ENCODE measurements at places on chromosomes 16 and 17.

- DNase-seq: no peak
These were observed 28.3 kb downstream of the XPO6 start for GRCh38 chr16:28183484-28183883.

DNA sequence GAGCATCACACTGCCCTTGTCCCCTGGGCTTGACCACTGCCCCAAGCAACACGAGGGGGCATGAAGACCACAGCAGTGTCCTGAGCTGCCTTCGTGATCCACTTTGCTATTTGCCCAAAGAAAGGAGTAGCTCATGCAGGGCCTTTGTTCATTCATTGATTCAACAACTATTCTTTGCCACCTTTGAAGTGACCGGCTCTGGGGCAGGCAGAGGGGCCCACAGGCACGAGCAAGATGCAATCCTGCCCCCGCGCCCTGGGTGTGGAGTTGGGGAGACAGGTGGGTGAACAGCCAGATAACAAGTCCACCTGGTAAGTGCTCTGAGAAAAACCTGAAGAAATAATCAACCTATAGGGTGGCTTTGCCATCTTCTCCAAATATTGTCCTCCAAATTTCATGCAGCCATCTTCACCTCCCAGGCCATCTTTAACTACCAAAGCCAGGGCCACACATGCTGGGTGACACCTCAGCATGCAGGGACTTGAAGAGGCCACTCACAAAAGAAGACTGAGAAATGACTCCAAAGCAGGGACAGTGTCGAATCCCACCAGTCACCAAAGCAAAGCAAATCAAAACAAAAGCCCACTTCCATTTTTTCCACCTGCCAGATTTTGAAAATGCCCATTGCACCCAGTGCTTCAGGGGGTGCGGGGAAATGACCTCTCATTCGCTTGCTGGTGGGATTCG is 18.2 kb upstream of the RBFOX3 start:
- no peak for DNase-seq

DNA sequence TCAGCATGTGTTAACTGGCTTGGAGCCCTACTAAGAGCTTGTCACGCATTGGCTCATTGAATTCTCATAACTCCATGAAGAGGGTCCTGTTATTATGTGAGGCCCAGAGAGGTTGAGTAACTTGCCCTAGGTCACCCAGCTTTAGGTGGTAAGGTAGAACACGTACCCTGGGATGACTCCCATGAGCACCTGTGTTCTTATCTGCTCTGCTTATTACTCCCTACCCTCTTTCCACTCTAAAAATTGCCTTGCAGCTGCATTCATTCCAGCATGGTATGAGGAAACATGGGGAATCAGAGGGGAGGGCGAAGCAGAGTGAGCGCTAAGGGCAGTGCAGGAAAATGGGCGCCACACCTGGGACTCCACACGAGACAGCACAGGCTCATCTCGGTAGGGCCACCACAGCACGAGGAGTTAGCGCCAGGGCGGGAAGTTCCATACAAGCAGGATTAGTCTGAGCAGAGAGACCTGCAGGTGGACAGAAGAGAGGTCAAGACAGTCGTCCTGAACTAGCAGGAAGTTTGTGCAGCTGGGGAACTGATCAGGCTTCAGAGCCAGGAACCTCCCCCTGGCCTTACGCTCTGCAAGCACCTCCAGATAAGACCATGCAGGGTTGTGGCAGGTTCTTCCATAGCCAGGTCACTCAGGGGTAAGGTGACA is 10.1 kb downstream of the COPZ2 start:
- DNase-seq: no peak

GRCh38 chr17:50051606-50052005 is 4.3 kb upstream of the ITGA3 start:
- no peak for DNase-seq

DNA sequence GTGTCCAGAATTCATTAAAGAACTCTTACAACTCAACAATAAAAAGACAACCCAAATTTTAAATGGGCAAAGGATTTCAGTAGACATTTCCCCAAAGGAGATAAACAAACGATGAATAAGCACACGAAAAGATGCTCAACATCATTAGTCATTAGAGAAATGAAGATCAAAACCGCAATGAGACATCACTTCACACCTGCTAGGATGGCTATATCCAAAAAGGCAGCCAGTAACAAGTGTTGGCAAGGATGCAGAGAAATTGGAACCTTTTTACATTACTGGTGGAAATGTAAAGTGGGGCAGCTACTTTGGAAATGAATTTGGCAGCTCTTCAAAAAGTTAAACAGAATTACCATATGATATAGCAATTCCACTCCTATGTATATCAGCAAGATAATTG is 42.0 kb downstream of the PITPNM3 start:
- DNase-seq: no peak

DNA sequence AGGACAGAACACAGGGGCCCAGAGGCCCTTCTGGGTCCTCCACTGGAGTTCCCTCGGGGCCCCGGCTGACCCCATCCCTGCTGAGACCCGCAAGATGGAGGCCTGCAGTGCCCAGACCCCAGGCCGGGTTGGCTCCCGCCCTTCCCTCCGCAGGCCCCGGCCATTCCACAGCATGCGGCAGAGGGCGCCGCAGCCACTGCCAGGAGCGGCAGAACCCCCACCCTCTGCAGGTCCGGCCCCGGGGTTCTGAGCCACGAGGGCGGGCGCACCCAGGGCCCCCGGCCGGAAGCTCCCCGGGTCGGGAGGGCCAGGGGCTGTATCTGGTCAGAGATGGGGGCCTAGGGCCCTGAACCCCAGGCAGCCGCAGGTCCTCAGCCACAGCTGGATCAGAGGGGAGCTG is 2.4 kb upstream of the PERCC1 start:
- no peak for DNase-seq

- DNase-seq: no peak
These were observed 59.7 kb downstream of the B9D1 start for GRCh38 chr17:19302791-19303331.

DNA sequence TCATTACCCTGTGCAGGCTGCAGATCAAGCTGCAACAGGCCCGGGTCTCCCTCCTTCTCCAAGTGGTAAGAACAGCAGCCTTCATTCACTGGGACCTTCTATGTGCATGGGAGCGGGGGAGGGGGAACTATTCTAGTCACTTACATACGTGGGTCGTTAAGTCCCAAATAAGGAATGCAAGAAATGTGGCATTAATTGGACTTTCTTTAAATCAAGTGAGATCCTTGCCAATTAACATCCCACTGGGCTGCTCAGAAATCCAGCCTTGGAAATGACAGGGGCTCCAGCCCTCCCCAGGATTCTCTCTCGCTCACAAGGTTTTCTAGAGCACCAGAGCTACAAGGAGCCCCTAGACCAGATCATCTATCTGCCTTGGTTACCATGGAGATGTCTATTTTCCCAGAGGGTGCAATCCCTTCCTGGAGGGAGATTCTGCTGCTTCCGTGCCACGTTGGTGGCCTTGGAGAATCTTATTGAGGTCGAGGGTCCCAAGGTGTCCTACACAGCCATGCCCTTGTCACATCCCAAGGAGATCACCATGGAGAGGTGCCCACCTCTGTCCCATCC is 5.2 kb upstream of the EIF1 start:
- DNase-seq: no peak

DNA sequence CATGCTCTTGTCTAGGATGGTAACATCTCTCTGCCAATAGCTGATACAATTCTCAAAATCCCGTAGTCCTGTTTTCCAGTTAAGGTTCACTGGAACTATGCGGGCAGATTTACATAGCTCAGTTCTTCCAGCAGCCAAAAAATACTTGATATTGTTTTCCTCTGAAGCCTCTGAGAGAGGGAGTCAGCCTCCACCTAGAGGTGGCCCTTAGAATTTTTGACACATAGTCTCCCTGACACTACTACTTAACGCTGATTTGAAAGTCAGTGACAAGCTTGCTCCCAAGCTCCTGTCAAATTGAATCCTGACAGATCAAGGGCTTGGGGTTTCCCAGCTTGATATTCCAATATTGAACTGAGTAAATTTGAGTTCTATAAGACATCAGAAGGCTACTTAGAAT is 1780.1 kb downstream of the TP53TG3F start:
- DNase-seq: no peak

GRCh38 chr17:47223007-47223406 is 13.9 kb downstream of the MYL4 start:
- no peak for DNase-seq

DNA sequence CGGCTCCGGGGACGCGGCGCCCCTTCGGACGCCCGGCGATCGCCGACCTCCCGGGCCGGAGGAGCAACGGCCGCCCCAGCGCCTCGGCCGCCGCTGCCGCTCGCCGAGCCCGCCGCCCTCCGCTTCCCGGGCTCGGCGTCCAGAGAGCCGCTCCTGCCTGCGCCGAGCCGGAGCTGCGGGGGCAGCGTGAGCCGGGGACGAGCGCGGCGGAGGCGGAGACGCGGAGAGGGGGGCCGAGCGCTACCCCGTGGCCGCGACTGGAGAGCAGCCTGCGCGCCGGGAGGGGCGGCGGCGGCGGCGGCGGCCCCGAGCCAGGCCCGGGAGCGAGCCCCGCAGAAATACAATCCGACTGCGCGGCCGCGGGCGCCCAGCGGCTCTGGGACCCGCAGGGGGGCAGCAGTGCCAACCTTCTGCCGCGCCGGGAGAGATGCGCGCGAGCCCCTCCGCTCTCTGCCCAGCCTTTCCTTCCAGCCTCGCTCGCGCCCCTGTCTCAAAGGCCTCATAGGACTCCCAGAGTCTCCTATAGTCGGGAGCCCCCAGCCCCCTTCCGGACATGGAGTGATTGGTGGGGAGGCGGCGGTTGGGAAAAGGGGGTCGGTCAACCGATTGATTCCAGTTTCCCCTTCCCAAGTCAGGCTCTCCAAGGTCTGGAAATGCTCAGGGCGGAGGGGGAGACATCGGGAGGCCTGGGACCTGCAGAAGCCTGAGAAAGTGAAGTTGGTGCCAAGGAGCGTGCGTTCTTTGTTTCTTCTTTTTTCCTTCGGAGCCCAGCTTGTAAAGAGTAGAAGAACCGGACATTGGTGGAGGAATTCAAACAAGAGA is 1.0 kb upstream of the SDK2 start:
- DNase-seq: peak; percentile 59

- DNase-seq: no peak
These were observed 41.9 kb downstream of the ZFHX3 start for GRCh38 chr16:73006026-73006425.

GRCh38 chr17:17754719-17755686 is 73.7 kb downstream of the RAI1 start:
- no peak for DNase-seq

DNA sequence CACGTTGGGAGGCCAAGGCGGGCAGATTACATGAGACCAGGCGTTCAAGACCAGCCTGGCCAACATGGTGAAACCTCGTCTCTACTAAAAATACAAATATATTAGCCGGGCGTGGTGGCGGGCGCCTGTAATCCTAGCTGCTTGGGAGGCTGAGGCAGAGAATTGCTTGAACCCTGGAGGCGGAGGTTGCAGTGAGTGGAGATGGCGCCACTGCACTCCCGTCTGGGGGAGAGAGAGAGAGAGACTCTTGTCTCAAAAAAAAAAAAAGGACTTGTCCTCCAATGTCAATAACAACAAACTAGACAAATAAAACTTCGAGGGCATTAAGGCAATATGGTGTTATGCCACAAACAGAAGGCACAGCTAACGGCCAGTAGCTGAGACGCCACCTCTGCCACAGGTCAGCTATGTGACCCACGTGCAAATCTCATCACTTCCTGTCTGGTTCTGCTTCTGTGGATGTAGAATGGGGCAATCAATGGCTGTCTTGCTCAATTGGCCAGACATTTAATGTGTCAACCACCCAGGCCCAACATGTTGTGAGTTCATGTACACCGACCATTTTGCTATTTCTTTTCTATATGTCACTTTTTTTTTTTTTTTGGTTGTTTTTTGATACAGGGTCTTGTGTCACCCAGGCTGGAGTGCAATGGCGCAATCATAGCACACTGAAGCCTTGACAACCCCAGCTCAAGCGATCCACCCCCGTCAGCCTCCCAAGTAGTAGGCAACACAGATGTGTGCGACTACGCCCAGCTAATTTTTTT is 834 bp upstream of the TXNDC11 start:
- no peak for DNase-seq

- no peak for DNase-seq
These were observed 122.7 kb downstream of the RGS9 start for GRCh38 chr17:65259696-65260485.

DNA sequence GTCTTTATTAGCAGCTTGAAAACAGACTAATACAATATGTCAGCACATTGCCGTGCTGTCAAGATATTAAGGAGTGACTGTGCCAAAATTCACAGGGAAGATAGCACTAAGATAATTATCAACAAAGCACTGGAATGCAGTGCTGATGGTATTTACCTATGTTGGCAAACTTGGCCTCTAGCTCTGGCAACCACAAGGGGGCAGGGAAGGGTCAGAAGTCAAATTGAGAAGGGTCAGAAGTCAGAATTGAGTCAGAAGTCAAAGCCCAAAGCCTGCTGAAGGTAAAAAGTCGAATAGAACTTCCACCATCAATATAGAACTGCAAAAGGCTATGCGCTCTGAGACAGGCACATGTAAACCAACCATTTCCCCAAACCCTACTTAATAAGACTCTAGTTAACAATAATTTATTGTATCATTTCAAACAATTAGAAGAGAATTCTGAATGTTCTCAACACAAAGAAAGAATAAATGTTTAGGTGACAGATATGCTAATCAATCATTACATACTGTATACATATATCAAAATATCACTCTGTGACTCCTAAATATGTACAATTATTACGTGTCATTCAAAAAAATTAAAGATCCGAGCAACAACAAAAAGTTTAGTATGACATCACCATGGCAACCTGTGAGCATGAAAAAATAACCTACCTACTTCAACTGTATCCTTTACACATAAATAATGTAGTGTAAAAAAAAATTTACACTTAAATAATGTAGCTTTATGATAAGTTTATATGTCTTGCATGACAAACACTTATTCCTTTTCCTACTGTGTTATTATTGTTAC is 916.1 kb downstream of the KCNJ2 start:
- DNase-seq: no peak

- no peak for DNase-seq
These were observed 8.0 kb downstream of the TAX1BP3 start for GRCh38 chr17:3660311-3660891.

- DNase-seq: no peak
These were observed 19.3 kb downstream of the ARL2BP start for GRCh38 chr16:57264381-57264780.

DNA sequence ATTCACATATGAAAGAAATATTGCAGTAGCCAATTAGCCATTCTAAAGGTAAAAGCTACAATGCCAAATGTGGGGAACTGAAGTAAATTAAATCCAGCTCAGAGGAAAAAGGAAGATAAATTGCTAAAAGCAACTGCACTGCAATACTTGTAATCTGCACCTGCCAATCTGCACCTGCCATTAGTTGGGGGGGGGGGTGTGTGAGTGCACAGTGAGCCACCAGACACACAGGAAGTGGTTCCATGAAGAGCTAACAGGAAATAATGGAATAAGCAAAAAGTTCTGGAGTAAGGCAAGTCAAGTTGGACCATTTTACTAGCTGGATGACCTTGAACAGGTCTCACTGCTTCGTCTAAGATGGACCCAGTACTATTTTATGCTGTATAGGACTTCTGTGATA is 191.8 kb downstream of the PARN start:
- DNase-seq: no peak
